ENCODE measurements at places on chromosomes 5 and 9.

DNA sequence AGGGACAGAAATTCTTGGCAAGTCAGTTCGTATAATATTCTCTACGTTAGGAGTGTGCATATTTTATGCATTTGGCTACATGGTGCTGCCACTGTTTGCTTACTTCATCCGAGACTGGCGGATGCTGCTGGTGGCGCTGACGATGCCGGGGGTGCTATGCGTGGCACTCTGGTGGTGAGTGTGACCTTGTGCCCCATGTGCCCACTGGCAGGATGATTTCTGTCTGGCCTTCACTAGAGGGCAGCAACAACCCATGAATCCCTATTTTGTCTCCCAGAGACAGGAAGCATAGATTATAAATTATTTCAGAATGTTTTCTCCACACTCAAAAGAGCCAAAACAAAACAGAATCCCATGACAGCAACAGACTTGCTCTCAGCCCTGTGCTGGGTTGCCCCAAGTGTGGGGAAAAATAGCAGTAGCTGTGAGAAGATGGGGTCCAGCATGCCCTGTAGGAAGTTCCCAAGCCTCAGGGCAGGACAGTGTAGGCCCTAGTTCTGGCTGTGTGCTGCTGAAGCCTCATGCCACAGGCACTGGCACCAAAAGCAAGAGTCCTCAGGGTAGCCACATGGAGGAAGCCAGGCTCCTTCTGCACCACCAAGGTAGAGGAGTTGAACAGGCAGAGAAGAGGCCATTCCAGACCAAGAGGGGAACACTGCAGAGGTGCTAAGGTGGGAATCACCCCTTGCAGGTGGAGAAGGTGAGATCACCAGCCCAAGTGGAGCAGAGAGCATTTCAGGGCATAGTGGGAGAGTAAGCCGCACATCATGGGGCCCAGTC, 16.0 kb downstream of the SLC22A5 start:
- DNase-seq = peak; percentile 76

GRCh38 chr5:51047369-51047768, 335.9 kb upstream of the ISL1 start:
- no peak for DNase-seq

GRCh38 chr5:131671409-131671808, 36.4 kb upstream of the RAPGEF6 start:
- peak; percentile 38 for DNase-seq

DNA sequence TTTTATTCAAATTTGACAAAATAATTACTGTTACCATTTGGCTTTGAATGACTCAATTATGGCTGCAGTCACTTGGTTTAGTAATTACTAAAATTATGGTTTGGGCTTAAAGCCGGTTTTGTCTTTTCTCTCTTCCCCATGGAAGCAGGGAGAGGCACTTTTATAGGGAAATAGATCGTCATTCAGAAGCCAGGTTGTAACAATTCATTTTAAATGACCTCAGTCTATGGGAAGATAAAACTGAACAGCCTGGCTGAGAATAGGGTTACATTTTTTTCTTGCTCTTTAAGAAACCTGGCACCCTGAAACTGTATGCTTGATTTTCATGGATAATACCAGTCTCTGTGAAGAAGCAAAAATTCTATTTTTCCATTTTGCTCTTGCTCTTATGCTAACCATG, 169.8 kb downstream of the SMC2 start:
- DNase-seq = no peak

DNA sequence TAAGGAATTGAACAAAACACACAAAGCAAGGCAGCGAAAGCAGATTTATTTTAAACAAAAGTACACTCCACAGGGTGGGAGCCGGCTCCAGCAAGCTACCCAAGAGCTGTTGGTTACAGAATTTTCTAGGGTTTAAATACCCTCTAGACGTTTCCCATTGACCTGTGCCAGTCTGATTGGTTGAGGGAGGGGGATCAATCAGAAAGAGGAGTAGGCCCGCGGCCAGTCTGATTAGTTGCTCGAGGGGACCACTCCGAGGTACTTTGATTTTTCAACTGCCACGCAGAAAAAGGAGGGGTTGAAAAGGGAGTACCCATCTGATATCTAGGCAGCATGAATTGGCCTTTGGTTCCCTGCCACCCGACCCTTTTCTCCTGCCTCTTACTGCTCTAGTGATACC, 998 bp downstream of the SRP19 start:
- no peak for DNase-seq

- peak; percentile 80 for DNase-seq
Measured at GRCh38 chr5:58133631-58134296, 326.1 kb downstream of the PLK2 start.

DNA sequence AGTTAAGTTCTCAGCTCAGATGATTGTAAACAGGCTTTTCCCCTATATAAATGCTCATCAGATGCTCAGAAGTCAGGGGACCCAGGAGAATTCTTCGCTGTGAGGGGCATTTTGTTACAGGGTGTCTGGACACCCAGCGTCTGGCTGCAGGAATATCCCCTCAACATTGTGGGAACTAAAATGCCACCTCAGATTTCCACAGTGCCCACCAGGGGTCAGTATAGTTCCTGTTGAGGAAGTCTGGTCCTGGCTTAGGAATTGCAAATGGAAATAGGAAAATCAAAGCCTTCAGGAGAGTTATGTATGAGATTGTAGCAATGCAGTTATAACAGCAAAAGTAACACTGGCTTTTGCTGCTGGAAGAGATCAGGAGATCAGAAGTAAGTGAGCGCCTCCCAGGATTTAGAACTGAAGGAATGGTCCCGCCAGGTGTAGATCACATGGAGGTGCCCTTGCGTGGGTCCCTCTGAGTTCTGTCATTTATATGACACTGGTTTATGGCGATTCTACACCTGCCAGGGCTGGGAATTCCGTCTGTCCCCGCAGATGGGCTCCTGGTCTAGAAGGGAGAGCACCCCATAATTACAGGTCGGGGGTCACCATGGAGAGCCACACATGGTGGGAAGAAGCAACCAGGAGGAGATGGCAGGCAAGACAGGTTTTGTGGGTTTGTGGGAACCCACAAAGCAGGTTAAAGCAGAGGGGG, 47.1 kb upstream of the CTSL start:
- peak; percentile 80 for DNase-seq

GRCh38 chr9:72415163-72415562, 50.2 kb upstream of the ZFAND5 start:
- no peak for DNase-seq

Measured in fibroblast of villous mesenchyme (primary cell).